NCI-H1048 (cell line): ENCODE measurements at places on chromosomes 1 and 21.

DNA sequence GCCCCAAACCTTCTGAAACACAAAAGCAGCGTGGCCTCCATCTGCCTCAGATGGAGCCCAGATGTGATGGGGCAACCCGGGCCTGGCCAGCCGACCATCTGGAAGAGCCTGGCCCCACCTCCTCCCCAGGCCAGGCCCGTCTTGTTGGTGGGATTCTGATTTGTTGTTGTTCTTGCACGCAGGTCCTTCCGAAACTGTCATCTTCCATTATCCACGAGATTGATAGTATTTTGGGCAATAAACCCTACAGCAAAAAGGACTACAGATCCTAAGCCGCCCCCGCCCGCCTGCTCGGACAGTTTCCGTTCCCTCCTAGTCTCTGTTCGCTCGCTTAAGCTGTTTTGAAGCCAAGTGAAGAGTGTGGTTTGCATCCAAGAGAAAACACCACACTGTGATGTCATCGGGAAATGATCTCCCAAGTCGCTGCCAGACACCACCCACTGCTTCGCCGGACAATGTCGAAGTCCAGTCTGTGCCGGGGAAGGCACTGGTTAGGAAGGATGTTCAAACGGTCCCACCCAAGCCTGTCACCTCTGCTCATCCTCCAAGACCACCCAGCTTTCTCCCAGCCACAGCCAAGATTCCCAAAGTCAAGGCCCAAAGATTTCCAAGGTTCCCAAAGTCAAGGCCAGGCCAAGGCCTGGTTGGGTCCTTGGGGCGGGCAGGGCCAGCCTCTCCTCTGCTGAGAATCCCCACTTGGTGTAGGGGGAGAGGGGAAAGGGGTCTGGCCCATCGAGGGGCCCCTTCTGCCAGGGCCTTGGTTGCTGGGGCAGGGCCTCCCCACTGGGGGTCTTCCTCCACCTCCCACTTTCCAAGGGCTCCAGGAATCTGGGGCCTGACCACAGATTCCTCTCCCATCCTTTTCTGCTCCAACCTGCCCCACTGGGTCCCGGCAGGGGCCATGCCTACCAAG is 52.9 kb downstream of the KCNAB2 start:
- no peak for DNase-seq

GRCh38 chr1:245771511-245772281 is 616.9 kb downstream of the KIF26B start:
- no peak for DNase-seq

- no peak for DNase-seq
These were observed 174.0 kb downstream of the CRB1 start for GRCh38 chr1:197441999-197442414.

GRCh38 chr21:21246007-21246406 is 247.8 kb downstream of the NCAM2 start:
- DNase-seq, result no peak

DNA sequence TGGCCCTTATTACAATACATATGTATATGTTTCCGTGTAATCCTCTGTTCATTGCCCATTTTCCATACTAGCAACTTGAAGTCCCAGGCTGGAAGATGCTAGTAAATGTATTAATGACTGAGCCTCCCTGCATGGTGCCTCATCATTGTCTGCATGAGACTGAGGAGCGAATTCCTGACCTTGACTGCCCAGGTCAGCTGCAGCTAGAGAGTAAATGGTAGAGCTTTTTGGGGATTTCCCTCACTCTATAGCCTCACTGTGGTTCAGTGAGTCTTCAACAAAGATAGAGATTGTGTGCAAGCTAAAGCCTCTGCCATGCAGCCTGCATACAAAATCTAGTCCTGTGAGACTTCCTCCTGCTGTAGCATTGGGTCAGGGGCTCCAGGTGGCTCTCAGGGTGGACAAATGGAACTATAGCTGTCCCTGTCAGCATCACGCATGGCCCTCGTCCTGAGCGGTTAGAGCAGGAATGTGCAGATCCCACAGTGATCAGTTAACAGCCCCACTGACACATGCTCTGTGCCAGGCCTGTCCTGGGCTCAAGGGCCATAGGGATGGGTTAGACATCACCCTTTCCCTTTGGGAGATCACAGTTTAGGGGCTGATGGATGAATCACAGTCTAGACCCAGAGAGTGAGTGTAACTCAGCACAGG is 741.7 kb downstream of the MATN1 start:
- DNase-seq, result no peak

GRCh38 chr1:109239409-109240068 is 9.8 kb upstream of the CELSR2 start:
- DNase-seq, result no peak

DNA sequence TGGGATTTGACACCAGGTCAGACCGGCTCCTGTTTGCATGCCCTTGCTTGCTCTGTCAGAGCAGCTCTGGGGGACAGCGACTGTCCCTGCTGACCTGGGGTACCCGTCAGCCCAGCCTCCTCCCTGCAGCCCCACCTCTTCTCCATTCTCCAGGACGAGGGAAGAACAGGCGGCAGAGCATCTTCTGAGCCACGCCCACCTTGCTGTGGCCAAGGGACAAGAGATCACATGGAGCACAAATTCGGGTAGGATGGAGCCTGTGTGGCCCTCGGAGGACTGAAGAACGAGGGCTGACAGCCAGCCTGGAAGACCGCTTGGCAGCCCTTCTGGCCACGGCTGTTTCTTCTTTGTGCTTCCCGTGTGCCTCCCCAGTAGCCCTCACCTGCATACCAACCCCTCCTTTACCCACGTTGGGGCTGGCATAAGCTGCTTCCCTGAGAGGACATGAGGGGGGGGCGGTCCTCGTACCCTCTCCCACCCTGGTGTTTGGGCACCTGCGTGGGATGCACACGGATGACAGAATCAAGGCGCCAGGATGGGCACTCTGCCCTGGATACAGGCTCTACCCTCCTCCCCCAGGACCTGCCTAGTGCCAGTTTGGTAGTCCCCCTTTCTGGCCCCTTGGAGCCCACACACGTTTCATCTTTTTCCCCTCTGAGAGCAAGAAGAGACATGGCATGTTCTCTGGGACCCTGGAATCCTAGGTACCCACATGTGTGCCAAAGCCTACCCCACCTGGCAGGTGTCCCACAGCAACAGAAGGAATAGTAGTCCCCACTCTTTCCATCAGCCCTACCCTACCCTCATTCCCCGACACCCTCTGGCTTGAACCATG is 26.9 kb downstream of the CDK18 start:
- no peak for DNase-seq

DNA sequence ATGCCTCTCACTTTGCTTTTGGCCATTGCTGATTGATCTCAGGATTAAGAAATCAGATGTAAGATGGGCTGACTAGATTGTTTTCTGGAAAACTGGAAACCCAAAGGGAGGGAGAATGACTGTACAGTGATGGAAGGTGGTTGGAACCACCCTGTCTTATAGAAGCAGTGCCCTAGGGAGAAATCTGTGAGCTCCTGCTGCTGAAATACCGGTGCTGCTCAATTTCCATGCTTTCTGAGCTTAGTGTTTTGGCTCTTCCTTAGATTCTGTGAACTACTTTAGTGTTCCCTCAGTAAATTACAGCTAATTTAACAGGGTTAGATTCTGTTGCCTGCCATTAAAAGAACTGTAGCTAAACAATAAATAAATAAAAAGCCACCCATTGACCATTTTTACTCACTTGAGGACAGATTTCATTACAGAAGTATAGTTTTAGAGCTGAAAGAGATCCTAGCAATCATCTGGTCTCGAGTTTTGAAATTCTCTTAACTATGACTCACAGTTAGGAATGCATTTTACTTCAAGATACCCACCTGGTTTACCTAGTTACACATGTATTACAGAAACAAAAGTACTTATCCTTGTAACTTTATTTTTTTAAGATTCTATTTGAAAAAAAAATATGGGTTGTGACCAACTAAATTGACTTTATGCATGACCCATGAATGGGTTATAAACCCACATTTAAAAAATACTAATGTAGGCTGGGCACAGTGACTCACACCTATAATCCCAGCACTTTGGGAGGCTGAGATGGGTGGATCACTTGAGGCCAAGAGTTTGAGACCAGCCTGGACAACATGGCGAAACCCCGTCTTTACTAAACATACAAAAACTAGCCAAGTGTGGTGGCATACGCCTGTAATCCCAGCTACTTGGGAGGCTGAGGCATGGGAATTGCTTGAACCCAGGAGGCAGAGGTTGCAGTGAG is 33.2 kb downstream of the CAMSAP2 start:
- DNase-seq, result no peak

DNA sequence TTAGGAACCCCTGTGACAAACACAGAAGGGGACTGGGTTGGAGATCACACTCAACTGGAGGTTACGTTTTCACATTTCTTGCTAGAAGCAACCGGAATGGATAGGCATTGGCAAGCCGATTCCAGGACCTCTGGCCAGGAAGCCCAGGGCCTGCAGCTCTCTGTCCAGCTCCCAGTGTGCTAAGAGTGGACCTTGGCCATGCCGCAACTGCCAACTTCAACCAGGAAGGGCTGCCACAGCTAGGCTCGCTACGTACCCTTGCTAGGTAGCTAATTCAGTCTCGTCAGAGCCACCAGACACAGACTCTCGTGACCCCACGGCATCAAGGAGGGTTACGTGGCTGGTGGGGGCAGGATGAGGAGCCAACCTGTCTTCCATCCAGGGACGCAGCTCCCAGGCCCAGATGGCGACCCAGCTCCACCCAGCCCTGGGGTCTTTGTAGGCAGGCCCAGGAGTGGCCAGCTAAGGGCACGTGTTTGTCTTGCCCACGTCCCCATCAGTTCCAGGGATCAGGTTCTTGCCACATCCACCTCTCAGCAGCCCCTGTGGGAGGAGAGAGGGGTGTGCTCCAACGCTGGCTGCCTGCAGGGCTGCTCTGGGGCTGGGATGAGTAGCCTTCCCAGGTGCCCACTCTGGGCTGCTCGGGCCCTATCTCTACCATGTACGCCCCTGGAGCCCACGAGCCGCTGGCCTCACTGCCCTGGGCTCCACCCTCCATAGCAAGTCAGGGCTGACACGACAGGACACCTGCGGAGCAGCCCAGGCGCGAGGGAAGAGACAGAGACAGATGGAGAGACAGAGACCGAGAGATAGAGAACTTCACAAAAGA is 39.2 kb downstream of the UBE2G2 start:
- DNase-seq, result no peak

DNA sequence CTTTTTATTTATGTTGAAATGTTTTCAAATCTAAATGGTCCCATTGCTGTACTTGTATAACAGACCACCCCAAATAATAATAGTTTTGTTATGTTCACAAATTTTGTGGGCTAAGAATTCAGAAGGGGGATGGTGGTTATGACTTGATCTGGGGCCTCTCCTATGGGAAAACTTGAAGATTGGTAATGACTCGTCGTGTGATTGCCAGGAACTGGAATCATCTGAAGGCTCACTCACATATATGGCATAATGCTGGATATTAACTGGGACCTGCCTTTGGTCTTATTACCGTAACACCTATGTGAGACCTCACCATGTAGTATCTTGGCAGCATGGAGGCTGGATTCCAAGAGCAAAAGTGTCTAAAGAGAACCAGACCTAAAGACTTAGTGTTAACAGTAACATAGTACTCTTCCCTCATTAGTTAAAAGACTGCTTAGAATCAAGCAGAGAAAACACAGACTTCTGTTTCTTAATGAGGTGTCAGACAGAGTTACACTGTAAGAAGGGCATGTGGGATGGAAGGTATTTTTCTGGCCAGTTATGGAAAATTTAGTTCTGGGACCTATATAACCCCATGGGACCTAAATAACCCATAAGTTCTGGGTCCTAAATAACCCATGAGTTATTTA is 11.9 kb downstream of the LYPLAL1 start:
- DNase-seq, result no peak

DNA sequence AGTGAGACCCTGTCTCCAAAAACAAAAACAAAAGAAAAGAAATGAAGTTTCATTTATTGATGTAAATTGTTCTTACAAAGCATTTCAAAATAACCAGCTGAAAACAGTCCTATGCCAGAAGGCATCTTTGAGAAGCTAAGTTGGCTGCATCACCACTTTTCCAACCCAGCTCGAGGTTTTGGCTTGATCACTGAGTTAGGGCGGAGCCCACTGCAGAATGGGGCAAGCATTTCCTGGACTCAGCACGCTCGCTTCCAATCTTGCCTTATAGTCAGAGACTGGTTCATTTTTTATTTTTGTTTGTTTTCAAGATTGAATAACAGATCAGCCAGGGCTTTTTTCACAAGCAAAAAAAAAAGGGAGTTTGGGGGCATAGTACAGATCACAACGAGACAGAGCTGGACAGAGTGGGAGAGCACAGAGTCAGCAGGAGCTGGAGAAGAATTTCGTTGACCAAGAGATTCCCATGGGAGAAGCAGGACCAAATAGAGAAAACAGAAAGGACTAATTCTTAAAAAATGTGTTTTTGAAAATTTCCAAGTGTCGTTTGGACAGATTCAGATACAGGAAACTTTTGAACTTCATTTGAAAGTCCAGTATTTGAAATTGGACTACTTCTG is 23.5 kb upstream of the COL6A1 start:
- no peak for DNase-seq

GRCh38 chr1:186093437-186093836 is 281.6 kb downstream of the TPR start:
- DNase-seq, result no peak

- no peak for DNase-seq
These were observed 226.5 kb downstream of the HMCN1 start for GRCh38 chr1:185960422-185961321.

DNA sequence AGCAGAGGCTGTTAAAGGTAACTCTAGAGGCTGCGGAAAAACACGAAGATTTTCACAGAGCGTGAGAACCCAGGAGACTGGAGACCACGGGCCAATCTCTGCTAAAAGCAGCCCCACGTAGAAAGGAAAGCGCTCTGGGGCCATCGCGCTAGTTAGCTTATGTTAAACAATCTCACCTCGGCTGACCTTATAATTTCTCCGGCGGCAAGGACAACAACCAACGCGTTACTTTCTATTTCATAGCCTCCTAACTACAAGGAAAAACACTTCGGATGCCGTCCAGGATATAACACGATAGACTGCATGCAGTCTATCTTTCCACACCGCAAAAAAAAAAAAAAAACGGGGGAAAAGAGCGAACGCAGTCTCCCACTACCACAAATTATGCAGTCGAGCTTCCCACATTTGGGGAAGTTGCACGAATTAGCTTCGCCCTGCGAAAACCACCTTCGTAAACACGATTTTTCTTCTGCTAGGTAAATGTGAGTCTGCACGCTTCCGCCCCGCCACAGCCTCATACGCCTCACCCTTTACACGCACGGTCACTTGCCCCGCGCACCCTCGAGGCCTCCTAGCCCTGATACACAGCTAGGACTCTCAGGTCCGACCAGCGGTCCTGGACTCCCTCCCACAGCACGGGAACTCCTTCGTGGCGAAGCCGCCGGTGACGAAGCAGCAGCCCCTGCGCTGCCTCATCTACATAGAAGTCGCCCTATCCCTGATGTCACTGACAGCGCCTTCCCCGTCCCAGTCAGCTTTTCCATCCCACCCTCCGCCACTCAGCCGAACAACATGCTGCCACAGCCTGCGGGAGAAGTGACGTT is 87.8 kb downstream of the PRKAB2 start:
- no peak for DNase-seq
